ENCODE measurements at places on chromosomes 12 and 14.
A peak's percentile ranks its signal among the peaks of the same experiment; 100 is the strongest.

- DNase-seq, result no peak
Observed at GRCh38 chr14:40694023-40694422, 912.7 kb upstream of the LRFN5 start.

DNA sequence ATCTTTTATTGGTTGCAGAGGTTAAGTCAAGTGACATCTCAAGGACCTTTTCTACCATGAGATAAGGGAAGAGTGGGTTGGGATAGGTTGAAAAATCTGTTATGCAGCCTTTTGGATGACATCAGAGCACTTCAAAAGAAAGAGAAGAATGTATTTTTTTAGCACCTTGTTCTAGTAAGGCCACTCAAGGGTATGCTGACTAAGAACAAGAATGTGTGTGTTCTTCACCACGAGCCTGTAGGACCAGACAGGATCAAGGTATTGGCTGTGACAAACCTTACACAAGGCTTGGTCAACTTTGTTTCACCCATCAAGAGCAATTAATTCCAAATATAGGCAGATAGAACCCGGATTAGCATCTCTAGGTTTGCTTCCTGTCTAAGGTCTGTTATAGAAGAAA lies 142.5 kb downstream of the SAMD4A start:
- no peak for DNase-seq

GRCh38 chr14:104151566-104152245 lies 13.3 kb downstream of the KIF26A start:
- no peak for DNase-seq

- peak; percentile 92 for DNase-seq
Observed at GRCh38 chr12:6851153-6851920, at the start of gene CDCA3. Gene CDCA3 (minus strand): TSS chr12:6851286. CDS start chr12:6850952, 334 bp downstream.

DNA sequence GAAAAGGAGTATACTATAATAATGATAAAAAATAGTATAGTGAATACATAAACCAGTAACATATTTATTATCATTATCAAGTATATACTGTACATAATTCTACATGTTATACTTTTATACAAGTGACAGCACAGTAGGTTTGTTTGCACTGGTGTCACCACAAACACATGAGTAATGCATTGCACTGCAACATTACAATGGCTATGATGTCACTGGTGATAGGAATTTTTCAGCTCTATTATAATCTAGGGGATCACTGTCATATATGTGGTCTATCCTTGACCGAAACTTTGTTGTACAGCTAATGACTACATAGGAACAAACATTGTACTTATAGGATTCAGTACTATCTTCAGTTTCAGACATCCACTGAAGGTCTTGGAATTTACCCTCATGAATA lies 165.8 kb upstream of the SYT1 start:
- DNase-seq, result no peak

DNA sequence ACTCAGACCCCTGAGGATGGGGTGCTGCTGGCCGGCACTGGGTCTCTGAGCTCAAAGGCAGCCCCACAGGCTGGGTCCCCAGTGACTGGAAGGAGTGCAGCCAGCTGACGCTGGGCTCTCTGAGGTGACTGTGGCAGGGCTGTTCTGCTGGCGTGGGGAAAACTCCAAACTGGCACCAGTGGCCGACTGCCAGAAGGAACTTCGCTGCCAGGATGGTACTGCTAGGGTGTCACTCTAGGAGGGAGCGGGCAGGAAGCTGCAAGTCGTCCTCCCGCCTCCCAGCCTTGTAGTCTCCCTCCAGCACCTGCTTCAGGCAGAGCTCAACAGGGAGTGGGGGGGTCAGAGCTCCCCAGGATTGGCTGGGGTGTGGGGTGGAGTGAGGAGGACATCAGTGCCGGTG lies 41.3 kb downstream of the CDC42BPB start:
- DNase-seq, result no peak

GRCh38 chr12:113796066-113796827 lies 169.9 kb downstream of the RBM19 start:
- DNase-seq, result no peak

DNA sequence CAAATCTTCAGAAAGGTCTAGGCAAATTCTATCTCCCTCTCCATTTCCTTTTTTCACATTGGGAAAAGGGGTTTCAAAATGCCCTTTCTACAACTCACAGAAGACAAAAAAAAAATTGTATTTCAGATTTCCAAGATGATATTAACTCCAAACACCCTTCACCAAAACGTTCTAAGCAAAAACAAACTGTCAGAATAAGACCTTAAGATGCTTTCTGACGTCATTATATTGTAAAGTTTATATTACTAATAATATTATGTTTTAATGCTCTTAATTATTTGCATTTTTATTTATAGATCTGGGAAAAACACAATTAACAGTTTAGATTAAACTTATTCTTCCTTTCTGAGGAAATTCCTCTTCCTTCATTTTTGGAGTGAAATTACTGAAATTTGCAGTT lies 624.2 kb downstream of the GALC start:
- DNase-seq, result no peak

DNA sequence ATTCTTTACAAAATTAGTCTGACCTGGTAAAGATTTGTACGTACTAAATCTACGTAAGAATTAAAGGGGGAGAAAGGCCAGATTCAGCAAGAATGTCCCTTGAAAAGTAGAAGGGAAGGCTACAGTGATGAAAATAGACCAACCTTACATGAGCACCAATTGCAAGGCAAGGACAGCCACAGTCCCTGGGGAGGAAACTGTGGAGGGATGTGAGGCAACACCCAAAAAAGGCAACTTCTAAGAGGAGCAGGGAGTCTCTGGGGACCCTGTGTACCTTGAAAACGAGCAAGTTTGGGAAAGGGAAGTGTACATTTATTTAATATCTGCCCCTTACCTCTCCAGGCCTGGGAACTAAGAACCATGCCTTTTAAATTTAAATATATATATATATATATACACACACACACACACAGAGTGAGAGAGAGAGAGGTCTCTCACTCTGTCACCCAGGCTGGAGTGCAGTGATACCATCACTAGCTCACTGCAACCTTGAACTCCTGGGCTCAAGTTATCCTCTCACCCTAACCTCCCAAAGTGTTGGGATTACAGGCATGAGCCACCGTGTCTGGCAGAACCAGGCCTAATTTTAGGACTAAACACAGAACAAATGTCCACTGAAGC lies 56.4 kb downstream of the TMCC3 start:
- no peak for DNase-seq

- peak; percentile 97 for DNase-seq
Observed at GRCh38 chr12:124837958-124838803, 25.5 kb downstream of the SCARB1 start.

DNA sequence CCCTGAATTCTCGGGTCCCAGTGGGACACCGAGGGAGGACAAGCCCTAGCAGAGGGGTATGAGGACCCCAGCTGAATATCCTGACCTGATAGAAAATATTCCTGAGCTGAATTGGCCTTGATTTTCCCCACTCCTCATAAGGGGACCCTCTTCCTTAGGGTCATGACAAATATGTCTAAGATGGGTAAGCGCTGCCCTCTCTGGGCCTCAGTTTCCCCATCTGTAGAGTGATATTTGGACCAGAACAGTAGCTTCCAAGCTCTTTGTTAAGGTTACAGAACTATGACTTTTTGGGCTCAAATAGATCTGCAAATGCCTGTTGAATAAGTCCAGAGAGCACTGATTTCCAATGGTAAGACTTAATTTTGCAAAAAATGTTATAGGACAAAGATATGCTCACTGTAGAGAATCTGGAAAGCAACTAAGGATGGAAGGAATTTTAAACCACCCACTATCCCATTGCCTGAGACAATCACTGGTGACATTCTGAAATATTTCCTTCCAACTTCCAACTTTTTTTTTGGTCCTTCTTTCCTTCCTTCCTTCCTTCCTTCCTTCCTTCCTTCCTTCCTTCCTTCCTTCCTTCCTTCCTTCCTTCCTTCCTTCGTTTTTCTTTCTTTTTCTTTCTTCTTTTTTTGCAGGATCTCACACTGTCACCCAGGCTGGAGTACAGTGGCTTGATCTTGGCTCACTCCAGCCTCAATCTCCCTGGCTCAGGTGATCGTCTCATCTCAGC lies 32.0 kb downstream of the MYL2 start:
- no peak for DNase-seq

GRCh38 chr12:13071305-13072280 lies 27.4 kb downstream of the FAM234B start:
- no peak for DNase-seq
